Daoy (cell line): ENCODE measurements at places on chromosomes 5 and 9. TPM values are rescaled to one million over a fixed set of nuclear protein-coding genes. Genes with fewer than 3 reads are reported as not detected.

GRCh38 chr9:27094640-27095298, 14.3 kb upstream of the TEK start:
- DNase-seq, result peak; percentile 90

GRCh38 chr5:158875272-158875679, 224.4 kb downstream of the EBF1 start:
- DNase-seq, result peak; percentile 44

- no peak for DNase-seq
Observed at GRCh38 chr9:136542241-136543040, 3.4 kb downstream of the NOTCH1 start.

NMUR2 gene
- 0.30 TPM in 1 of 2 replicates, not detected in the other for total RNA-seq

ROR2 gene
- 1.8 and 2.8 TPM in 2 replicates for total RNA-seq

DNA sequence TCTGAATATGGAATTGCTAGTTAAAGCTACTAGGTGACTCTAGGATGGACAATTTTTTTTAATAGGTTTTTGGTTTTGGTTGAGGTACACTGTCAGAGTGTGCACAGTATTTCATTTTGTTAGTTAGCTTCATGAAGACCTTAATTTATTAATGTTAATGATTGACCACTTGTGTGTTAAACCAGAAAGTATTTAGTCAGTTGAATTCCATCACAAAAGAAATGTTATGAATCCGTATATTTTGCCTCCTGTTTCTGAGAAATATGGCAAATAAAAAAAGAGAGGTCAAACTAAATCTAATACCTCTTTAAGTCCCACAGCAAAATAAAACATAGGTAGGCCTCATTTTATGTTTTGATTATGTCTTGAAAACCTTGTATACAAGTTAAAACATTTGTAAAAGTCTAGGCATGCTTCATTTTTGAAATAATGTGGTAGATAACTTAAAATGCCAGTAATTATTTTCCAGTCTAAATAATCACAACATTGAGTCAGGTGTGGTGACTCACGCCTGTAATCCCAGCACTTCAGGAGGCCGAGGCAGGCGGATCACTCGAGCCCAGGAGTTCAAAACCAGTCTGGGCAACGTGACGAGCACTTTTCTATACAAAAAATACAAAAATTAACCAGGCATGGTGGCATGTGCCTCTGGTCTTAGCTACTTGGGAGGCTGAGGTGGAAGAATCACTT, 50.8 kb downstream of the ITGA1 start:
- DNase-seq, result peak; percentile 84

DNA sequence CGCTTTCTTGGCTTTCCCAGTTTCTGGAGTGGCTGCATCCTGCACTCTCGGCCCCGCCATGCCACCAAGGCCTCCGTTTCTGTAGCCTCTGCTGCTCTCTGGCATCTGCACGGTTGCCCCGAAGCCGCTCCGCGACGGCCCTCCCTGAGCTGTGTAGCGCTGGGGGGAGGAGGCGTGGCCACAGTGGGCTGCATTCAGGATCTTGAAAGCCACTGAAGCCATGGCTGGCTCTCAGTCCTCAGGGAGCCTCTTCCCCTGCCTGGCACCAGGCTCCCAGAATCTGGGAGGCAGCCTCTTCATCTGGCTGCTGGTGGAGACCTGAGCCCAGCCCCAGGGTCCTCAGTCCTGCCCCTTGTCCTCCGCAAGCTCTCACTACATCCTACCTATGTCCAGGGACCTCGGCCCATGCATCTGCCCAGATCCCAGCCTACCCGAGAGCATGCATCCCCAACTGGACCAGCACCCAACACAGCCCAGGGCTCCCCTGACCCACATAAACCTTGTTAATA, 25.1 kb downstream of the PAEP start:
- no peak for DNase-seq

- no peak for DNase-seq
Observed at GRCh38 chr9:3018691-3019230, 174.9 kb upstream of the PUM3 start.

STKLD1 gene
- total RNA-seq, result 0.17 and 1.6 TPM in 2 replicates

GRCh38 chr5:116864838-116865190, 290.2 kb upstream of the SEMA6A start:
- DNase-seq, result no peak

DNA sequence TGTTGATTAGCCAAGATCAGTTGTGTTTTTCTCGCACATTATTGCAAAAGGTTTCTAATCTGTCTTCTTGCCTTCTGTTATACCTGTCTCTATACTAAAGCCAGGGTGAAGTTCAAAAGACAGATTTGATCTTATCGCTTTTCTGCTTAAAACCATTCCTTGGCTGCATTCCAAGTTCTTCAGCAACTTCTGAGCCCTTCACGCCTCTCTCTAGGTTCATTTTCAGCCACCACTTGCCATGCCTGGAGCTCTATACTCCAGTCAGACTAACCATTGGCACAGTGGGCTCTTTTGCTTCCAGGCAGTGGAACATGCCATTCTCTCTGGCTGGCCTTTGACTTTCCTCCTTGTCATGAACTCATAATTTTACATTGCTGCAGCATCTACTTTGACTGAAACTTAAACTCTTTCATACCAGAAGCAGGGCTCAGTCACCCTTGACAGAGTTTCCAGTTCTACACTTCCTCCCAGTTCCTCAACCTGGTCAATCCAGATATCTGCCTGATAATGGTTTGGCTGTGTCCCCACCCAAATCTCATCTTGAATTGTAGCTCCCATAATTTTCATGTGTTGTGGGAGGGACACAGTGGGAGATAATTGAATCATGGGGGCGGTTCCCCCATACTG, 114.4 kb downstream of the SLC12A2 start:
- DNase-seq, result no peak

AK1 gene
- total RNA-seq, result 37.5 and 73.4 TPM in 2 replicates

CDC25C gene
- 57.4 and 60.2 TPM in 2 replicates for total RNA-seq

TOR4A gene
- 13.4 and 18.7 TPM in 2 replicates for total RNA-seq

CD274 gene
- total RNA-seq, result 17.0 and 21.1 TPM in 2 replicates

DNA sequence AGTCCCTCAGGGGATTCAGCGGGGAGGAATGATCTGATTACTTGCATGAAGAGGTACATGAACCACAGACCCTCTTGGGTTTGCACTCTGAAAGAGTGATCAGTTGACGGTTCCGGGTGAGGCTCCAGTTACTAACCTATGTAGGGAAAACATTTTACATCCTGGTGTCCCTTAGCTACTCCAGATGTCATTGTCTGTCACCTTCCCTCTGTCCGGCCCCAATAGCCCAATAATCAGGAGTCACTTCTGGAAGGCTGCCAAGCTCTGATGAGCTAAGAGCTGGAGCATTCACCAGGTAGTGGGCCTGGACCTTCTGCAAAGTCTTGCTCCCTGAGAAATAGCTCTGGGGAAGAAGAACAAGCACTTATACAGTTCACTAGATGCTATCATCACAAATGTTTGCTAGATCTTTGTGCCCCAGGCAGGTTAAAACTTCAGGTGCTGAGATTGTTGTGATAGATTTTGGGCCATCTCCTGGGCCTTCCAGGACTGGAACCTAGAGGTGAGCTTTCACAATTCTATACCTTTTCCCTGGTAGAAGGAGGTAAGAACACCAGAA, 64.5 kb downstream of the ENTREP1 start:
- DNase-seq, result no peak

DNA sequence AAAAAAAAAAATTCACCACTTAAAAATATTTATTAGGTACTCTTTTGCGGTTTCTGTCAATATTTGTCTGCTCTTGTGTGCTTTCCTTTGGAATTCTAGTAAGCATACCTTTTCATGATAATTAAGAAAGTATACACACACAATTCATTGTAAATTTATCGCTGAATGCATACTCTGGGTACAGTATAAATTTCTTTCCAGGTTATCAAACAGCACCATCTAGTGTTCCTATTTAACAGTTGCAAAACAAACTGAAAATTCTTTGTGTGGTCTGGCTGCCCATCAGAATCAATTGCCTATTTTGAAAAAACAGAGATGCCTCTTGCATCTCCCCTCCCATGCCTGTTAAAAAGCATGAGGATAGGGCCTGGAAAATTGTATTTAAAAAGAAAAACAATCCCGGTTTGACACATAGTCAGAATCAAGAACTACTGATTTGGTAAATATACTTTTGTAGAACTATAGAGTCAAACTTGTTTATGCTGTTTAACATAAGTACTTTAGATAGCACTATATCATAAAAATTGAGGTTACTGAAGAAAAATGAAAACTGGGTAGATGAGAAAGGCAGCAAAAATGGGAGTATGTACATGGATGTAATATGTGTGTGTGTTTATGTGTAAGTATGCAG, 16.2 kb downstream of the PGGT1B start:
- peak; percentile 10 for DNase-seq

C9orf43 gene
- 0.54 and 1.4 TPM in 2 replicates for total RNA-seq

DNA sequence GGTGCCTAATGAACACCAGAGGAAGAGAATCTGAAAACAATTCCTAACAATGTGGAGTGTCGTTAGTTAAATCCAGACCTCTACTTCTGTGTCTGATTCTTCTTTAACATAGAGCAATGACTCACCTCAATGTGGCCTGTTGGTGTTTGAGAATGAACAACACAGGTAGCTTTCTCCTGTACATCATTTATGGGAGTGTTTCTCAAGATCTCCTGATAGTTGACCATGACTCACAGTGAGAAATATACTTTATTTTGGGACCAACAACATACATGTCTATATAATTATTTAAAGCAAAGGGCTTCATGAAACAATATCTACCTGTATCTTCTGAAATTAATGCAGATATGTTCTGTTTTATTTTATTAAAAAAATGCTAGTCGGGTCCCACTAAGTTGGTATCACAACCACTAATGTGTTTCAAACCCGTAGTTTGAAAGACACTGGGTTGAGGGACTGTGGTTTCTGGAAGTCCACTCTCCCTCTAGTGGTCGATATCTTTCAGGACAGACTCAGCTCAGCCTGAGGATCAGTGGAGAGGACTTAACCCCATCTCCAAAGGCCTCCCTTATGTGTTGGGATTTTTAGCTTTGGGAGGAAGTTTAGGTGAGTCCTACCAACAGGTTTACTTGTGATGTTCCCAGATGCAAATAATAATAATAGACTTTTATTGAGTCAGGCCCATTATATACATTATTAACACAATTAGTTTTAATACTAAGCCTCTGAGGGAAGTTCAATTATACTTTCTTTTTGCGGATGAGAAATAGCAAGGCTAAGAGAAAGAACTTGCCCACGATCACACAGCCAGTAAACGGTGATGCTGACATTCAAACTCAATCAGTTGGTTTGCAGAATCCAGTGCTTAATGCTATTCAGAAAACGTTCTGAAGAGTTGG, 70.0 kb upstream of the KLF9 start:
- peak; percentile 68 for DNase-seq

GRCh38 chr9:125106285-125106893, 36.9 kb downstream of the SCAI start:
- DNase-seq, result no peak
